Left colon (tissue), 2 donors: ENCODE measurements at places on chromosomes 2 and 18. TPM values are rescaled to one million over a fixed set of nuclear protein-coding genes. Genes with fewer than 3 reads are reported as not detected.

- DNase-seq: no peak
Observed at GRCh38 chr2:6657855-6658254, 207.9 kb downstream of the CMPK2 start.

DNA sequence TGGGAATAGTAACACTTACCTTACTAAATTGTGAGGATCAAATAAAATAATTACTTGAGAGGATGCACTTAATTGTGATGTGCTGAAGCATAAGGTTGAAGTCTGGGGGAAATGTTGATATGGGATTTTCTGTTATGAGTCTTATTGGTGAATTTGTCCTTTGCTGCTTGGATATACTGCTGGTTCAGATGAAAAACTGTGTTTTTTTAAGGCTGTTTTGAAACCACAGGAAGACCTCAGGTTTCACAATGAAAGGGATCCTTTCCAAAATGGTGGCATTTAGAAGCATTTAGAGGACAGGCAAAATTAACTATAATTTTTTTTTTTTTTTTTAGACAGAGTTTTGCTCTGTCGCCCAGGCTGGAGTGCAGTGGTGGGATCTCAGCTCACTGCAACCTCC, 34.9 kb downstream of the SPATS2L start:
- no peak for DNase-seq

The MRPL53 gene
- total RNA-seq: 63.6 TPM

- no peak for DNase-seq
Observed at GRCh38 chr18:58776084-58776483, 88.6 kb upstream of the ZNF532 start.

The EFEMP1 gene
- total RNA-seq: 34.1 TPM

- no peak for DNase-seq
Observed at GRCh38 chr2:102771114-102771513, 9.3 kb downstream of the TMEM182 start.
